ENCODE measurements at places on chromosomes 13 and 19.

GRCh38 chr19:41478171-41478570, 35.2 kb downstream of the ERICH4 start:
- no peak for DNase-seq

DNA sequence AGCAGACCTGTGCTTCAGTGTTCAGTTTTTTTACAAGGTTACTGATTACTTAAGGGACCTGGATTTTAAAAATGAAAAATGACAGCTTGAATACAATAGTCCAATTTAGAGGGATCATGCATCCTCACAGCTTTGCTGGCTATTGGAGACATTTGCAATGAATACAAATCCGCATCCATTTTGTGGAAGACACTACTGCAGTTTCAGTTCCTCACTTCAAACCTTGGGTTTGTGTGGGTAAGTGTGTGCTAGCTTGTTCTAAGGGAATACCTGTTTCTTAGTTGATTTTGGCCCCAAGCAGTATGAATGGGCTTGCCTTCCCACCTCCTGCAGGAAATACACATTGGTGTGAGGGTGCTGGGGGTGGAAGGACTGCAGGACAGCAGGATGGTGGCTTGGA, 222.4 kb downstream of the OLFM4 start:
- no peak for DNase-seq

- DNase-seq = peak; percentile 44
Observed at GRCh38 chr13:90105276-90105675, 1242.2 kb upstream of the MIR17HG start.

- DNase-seq = no peak
Observed at GRCh38 chr13:42394711-42395085, 122.7 kb downstream of the AKAP11 start.

DNA sequence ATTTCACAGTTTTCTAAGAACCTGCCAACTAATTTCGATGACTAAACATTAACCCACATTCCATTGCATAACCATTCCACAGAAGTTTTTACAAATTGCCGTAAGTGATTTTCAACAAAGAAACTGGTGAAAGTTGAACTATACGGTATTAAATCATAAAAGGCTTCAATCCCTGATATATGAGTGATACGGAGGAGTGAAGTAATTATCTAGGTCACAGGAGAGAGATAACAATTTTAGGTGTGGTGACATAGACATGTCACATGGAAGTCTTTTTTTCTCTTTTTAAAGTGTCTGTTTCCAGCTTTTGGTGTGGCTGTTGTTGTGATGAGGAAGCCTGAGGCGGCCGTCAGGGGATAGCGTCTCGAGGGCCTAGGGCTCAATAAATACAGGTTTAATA, 29.4 kb downstream of the TBC1D4 start:
- DNase-seq = peak; percentile 56

DNA sequence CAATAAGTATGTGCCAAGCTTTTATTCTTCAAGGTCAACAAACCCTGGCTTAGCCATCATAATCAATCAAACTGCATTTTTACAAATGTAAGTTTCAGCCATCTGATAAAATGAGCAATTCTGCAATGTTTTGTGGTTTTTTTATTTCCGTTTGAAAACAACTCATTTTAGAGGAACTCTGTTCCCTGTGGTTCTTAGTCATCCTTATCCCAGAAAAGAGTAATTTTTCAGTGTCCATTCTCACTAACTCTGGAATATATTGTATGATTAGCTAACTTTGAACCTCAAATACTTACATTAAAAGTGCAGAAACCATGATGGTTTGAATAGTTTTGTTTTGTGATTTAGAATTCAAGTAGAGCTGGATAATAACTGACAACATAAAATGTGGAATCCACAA, 87.6 kb downstream of the IRS2 start:
- DNase-seq = peak; percentile 74

DNA sequence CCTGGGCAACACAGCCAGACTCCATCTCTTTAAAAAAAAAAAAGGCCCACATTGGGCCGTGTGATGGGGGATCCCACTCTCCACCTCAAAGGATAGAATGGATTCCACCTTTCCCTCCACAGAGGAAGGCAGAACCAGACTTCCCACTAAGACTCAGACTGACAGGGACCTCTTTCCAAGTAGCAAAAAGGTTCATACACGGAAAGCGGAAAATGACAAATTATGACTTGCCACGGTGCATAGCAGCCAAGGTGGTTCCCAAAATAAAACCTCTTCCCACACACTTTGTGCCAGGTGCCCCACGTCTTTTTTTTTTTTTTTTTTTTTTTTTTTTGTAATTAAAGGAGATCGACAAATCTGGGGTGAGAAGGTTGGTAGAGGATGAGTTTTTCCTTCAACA, 14.4 kb upstream of the TTYH1 start:
- no peak for DNase-seq

GRCh38 chr13:40189898-40190630, 476.4 kb downstream of the FOXO1 start:
- peak; percentile 50 for DNase-seq

DNA sequence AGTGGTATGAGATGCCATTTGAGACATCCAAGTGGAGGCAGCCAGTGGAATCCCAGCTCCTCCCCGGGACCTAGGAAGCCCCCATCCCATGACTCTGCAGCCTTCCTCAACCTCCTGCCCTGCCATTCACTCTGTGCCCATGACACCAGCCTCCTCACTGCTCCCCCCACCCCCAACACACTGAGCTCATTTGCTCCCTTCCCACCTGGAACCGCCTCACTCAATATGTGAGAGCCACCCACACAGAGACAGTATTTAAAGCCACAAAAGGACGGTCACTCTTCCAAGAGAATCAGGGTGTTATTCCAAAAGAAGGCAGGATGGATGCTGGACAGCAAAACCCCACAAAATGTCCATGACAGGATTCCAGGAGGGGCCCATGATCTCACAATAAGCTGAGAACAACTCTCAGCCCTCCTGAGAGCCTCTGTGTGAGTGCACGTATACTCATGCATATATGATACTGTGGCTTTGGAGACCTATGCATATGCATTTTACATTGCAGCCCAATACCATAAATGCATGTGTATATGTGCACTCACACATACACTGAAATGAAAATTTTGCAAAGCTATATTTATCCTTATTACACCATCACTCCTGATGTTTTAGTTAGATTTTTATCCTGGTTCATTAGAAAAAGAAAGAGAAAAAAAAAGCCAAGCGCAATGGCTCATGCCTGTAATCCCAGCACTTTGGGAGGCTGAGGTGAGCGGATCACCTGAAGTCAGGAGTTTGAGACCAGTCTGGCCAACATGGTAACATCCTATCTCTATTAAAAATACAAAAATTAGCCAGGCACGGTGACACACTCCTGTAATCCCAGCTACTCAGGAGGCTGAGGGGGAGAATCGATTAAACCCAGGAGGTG, 10.8 kb upstream of the RANBP3 start:
- DNase-seq = peak; percentile 41

DNA sequence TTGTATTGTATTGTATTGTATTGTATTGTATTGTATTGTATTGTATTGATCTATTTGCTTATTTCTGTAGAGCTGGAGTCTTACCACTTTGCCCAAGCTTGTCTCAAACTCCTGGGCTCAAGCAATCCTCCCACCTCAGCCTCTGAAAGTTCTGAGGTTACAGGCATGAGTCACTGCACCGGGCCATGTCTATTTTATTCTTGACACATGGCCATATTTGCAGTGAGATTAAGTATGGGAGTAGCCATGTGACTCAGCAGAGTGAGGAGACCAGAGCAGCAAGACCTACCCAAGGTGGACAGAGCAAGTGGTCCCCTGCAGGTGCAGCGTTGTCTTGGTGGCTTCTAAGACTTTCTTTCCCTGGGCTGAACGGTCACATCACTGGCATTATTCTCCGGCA, 49.1 kb upstream of the UBAC2 start:
- peak; percentile 50 for DNase-seq

GRCh38 chr19:39167461-39168257, 29.1 kb upstream of the NCCRP1 start:
- no peak for DNase-seq

- peak; percentile 17 for DNase-seq
Observed at GRCh38 chr13:77429320-77430142, 102.6 kb upstream of the MYCBP2 start.

DNA sequence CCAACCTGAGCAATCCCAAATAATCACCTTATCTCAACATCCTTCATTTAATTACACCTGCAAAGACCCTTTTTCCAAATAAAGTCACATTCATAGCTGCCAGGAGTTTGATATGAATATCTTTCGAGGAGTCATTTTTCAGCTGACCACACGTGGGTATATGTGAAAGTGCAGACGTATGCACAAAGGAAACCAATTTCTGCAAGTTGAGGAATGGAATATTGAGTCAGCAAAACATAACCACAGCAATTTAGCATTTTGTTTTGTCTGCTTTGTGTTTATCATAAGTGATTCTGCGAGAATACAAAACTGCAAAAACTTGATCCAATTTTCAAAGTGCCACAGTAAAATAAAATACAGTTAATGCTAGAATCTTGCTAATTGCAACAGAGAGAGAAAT, 295.9 kb downstream of the SUCLA2 start:
- DNase-seq = peak; percentile 44

GRCh38 chr13:43783820-43784219, 3.0 kb downstream of the ENOX1 start:
- DNase-seq = peak; percentile 75

GRCh38 chr19:41932259-41932719, 4.0 kb upstream of the ERFL start:
- DNase-seq = no peak

GRCh38 chr19:16773939-16774338, 54.3 kb downstream of the NWD1 start:
- DNase-seq = no peak

GRCh38 chr13:25468325-25469168, 96.8 kb downstream of the ATP8A2 start:
- DNase-seq = peak; percentile 12

DNA sequence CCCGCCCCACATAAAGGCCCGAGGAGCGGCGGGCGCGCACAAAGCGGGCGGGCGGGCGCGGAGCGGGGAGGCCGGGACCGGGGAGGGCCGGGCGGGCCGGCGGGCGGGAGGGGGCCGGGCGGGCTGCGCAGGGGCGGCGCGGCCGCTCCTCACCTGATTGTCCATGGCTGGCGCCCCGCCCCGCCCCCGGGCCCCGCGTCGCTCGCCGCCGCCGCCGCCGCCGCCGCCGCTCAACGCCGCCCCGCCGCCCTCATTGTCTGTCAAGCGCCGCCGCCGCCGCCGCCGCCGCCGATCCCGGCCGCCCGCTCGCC, 200 bp downstream of the MLLT1 start:
- DNase-seq = no peak

GRCh38 chr19:58394821-58395219, 636 bp upstream of the RNF225 start:
- no peak for DNase-seq

- no peak for DNase-seq
Observed at GRCh38 chr19:51456541-51457290, 1.5 kb downstream of the SIGLEC8 start.

- DNase-seq = no peak
Observed at GRCh38 chr19:47581605-47582319, 8.8 kb upstream of the ZNF541 start.

- DNase-seq = no peak
Observed at GRCh38 chr19:55308281-55308680, 16.9 kb downstream of the TMEM150B start.

GRCh38 chr13:48636550-48636949, 17.2 kb upstream of the CYSLTR2 start:
- peak; percentile 98 for DNase-seq

DNA sequence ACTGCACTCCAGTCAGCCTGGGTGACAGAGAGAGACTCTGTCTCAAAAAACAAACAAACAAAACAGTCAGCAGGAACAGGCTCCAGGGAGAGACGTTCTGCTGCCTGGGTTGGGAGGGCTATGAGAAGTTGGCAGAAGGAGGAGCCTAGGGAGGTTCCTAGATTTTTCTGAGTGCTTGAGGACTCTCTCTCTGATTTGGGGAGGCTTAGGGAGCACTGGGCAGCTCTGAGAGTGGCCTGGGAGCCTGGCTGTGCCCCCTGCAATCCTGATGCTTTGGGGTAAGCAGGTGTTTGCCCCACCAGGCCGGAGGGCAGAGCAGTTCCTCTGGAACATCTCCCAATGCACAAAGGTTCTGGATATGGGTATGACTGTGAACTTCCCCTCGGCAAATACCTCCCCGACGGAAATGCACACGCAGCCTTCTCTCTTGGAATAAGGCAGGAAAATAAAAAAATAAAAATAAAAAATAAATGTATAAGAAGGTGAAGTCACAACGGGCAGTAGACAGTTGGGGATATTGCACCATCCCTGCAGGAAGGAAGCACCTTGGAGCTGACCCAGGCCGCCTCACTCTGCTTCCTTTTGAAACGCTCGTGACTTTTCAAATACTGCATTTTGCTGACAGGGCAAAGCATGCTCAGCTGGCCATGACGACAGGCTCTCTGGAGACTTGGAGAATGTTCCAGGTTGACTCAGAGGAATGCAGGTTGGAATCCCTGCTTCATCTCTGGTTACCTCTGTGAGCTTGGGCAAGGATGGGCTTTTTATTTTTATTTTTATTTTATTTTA, 26.5 kb upstream of the HOMER3 start:
- DNase-seq = peak; percentile 79

DNA sequence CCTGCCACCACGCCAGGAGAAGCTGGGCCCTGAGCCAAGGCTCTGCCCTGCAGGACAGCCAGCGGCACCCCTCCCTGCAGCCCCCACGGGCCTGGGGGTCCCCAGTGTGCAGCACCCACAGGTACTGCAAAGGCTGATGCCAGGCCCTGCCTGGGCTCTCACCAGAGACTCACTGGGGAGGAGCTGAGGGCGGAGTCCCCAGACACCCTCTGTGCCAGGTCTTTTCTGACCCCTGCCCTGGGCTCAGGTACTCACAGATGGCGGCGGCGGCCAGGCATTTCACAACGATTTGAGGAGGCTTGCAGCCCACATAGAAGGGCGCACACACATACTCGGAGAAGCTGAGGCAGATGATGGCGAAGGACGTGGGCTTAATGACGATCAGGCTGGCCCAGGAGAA, 5.7 kb downstream of the SLC7A9 start:
- no peak for DNase-seq

- DNase-seq = no peak
Observed at GRCh38 chr19:33442706-33443105, 69.2 kb downstream of the CEBPG start.

DNA sequence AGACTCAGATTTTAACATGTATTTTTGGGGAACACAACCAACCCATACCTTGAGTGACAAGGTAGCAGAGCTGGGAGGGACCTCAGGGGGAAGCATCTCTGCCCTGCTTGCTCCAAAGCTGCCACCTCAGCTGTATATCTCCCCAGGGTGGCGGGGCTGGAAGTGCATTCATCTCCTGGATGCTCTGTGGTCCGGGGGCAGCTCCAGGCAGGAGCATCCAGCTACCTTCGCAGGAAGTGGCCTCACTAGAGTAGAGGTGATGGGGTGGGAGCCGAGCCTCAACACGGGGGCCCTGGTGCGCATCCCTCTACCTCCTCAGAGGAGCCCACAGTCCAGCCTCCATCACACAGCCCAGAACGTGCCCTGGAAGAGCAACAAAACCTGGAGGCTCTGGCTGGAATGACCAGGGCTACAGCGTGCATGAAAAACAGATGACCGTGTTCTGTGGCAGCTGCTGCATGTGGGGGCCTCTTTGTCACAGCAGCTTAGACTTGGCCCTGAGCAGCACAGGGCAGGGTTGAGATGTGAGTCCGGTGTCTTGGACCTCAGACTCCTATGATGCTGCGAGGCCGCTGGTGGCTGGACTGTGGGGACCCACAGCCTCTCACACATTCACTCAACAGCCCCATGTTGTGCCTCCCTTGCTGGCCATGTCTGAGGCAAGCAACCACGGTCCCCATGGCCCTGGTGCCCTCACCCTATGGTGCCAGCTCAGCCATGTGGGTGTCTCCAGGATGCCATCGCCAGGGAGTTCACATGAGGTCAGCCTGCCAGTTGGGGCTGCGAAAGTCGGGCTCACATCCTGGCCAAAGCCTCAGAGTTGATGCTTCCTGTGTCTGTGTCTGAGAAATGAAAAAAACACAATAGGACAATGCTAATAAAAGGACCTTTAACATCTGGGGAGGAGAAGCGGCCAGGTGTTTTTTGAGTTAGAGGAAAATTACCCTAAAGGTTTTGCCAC, 17.1 kb upstream of the GAS6 start:
- no peak for DNase-seq
